ENCODE measurements at places on chromosomes 16 and 17. TPM values are rescaled to one million over a fixed set of nuclear protein-coding genes. Genes with fewer than 3 reads are reported as not detected.

- no peak overlapping the region for H3K27ac ChIP-seq
- no peak for DNase-seq
- H3K4me1 ChIP-seq: peaks cover 44% of the 10 kb centered on the region
- no peaks in the 10 kb centered on the region for H3K36me3 ChIP-seq
- no peaks in the 10 kb centered on the region for H3K27me3 ChIP-seq
These were observed 41.5 kb downstream of the LDHD start for GRCh38 chr16:75074920-75075687.

DNA sequence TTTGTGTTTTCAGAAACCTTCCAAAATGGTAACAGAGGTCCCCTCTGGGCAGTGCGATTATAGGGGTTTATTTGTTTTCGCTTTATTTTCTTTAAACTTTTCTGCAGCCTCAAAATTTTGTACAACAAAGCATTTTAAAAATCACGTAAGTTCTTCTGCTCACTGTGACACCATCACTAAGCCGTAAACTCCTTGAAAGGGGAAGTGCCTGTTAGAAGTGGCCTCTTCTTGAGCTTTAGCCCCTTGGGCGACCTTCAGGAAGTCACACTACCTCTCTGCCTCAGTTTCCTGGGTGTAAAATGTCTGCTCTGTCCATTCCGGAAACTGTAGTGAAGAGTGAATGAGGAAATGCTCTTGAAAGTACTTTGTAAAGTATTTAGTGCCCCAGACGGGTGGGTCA lies 26.6 kb downstream of the ARHGAP27 start:
- H3K4me3 ChIP-seq: no peak overlapping the region
- H3K4me1 ChIP-seq: peaks cover 10% of the 10 kb centered on the region
- peaks cover 51% of the 10 kb centered on the region for H3K36me3 ChIP-seq
- H3K27me3 ChIP-seq: no peaks in the 10 kb centered on the region
- no peak for DNase-seq
- no peak overlapping the region for H3K27ac ChIP-seq

DNA sequence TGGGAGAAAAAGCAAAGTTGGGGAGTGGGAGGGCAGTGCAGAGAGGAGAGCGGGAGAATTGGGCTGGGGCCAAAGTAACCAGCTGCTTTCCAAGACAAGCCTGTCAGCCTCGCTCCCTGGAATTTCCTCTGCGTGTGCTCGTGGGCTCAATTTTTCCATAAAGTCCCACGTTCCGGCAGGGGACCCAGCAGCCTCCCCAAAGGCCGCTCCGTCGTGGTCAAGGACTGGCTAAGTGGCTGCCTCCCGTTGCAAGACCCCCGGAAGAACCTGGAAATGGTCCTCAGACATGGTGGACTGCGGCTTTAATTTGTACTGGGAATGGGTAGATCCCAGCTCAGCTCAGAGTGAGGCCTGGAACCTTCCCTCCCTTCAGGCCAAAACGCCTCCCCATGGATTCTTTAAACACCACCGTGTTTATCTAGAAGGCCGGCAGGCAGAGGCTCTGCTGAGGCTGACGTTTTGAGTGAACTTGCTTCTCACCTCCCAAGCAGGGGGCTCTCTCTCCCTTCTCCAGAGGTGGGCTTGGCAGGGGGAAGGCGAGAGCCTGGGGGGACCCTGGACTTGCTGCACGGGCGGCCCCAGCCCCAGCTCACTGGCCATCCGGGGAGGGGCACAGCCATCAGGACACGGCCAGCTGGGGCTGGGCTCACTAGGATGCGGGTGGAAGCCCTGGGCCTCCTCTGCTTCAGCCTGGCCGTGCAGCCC lies 190.0 kb downstream of the C16orf95 start:
- DNase-seq: peak; percentile 41
- H3K27ac ChIP-seq: no peak overlapping the region
- H3K36me3 ChIP-seq: no peaks in the 10 kb centered on the region
- peaks cover 67% of the 10 kb centered on the region for H3K27me3 ChIP-seq
- peaks cover 4% of the 10 kb centered on the region for H3K4me1 ChIP-seq
- peak overlapping the region; percentile 7 for H3K4me3 ChIP-seq

GRCh38 chr17:59872351-59872750 lies 20.4 kb downstream of the TUBD1 start:
- no peak for DNase-seq
- H3K36me3 ChIP-seq: no peaks in the 10 kb centered on the region
- H3K4me3 ChIP-seq: no peak overlapping the region
- H3K4me1 ChIP-seq: no peaks in the 10 kb centered on the region

DNA sequence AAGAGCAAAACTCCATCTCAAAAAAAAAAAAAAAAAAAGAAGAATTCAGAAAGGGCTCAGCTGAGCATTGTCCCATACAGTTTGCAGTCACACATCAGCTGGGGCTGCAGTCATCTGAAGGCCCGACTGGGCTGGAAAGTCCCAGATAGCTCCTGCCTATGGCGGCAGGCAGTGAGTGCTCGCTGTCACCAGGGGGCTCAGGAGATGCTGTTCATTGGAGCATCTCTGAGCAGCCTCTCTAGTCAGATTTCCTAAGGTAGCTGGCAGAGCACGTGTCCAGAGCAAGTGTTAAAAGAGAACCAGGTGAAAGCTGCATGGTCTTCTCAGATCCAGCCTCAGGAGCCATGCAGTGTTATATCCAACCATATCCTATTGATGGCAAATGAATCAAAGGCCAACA lies 75.8 kb downstream of the WSCD1 start:
- H3K27me3 ChIP-seq: no peaks in the 10 kb centered on the region
- H3K4me3 ChIP-seq: no peak overlapping the region
- no peaks in the 10 kb centered on the region for H3K4me1 ChIP-seq
- H3K36me3 ChIP-seq: no peaks in the 10 kb centered on the region

DNA sequence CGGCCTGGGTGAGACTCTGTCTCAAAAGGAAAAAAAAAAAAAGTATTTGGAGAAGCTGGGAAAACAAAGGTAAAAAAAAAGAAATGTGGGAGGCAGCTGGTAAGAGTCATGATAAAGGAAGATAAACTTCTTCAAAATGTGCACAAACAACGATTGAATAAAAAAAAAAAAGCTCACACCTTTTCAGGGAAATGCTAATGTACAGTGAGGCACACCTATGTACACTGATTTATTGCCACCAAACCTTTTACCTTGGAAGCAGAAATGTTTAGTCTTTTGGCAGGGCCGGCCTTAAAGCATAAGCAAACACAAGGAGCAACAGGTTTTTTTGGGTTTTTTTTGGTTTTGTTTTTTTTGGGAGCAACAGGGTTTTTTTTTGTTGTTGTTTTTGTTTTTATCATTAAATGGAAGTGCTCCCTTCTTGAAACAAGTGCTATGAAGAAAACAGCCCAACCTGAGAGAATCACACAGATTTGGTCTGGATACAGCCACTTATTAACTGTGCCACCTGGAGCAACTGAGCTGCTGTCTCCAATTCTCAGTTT lies 29.8 kb upstream of the KCNJ2 start:
- H3K27ac ChIP-seq: no peak overlapping the region
- DNase-seq: no peak
- H3K36me3 ChIP-seq: no peaks in the 10 kb centered on the region
- H3K4me3 ChIP-seq: no peak overlapping the region
- H3K4me1 ChIP-seq: peaks cover 24% of the 10 kb centered on the region

- H3K27me3 ChIP-seq: peaks cover 37% of the 10 kb centered on the region
- H3K4me1 ChIP-seq: no peaks in the 10 kb centered on the region
- no peak for DNase-seq
- H3K36me3 ChIP-seq: no peaks in the 10 kb centered on the region
- no peak overlapping the region for H3K4me3 ChIP-seq
- no peak overlapping the region for H3K27ac ChIP-seq
These were observed 103.1 kb downstream of the SOX9 start for GRCh38 chr17:72223866-72224291.

DNA sequence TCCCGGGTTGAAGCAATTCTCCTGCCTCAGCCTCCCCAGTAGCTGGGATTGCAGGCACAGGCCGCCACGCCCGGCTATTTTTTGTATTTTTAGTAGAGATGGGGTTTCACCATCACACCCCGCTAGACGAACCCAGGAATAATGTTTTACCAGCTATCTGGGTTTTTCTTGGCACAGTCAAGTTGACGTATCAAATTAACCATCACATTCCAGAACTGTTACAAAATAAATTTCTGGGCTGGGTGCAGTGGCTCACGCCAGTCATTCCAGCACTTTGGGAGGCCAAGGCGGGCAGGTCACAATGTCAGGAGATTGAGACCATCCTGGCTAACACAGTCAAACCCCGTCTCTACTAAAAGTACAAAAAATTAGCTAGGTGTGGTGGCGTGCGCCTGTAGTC lies 501.2 kb downstream of the SHISA9 start:
- DNase-seq: no peak
- no peaks in the 10 kb centered on the region for H3K4me1 ChIP-seq
- H3K4me3 ChIP-seq: no peak overlapping the region
- H3K27ac ChIP-seq: no peak overlapping the region
- H3K36me3 ChIP-seq: no peaks in the 10 kb centered on the region
- H3K27me3 ChIP-seq: no peaks in the 10 kb centered on the region

TP53TG3 gene
- not detected for total RNA-seq

MMP25 gene
- total RNA-seq: 0.72 TPM

GRCh38 chr16:18827890-18828289 lies 26.5 kb upstream of the ARL6IP1 start:
- H3K36me3 ChIP-seq: peaks cover 63% of the 10 kb centered on the region
- no peak for DNase-seq
- no peak overlapping the region for H3K4me3 ChIP-seq
- H3K4me1 ChIP-seq: no peaks in the 10 kb centered on the region
- H3K27me3 ChIP-seq: no peaks in the 10 kb centered on the region
- H3K27ac ChIP-seq: no peak overlapping the region

GNGT2 gene
- total RNA-seq: 0.54 TPM

PLK1 gene
- total RNA-seq: 0.66 TPM

GRCh38 chr17:58327363-58328194 lies 1.0 kb downstream of the TSPOAP1 start:
- DNase-seq: no peak
- H3K27me3 ChIP-seq: peaks cover 78% of the 10 kb centered on the region
- no peaks in the 10 kb centered on the region for H3K36me3 ChIP-seq
- H3K4me3 ChIP-seq: no peak overlapping the region

CDH8 gene
- total RNA-seq: 0.21 TPM

- H3K27me3 ChIP-seq: no peaks in the 10 kb centered on the region
- H3K4me3 ChIP-seq: peak within 1 kb of the TSS; percentile 89
- peaks cover 51% of the 10 kb centered on the region for H3K36me3 ChIP-seq
- DNase-seq: peak; percentile 89
These were observed at the start of the genes TIGD7 and ZNF75A for GRCh38 chr16:3305109-3306068. TSS of gene TIGD7 (minus strand) at chr16:3305430. CDS start at chr16:3300614, 4,816 bp downstream. TSS of gene ZNF75A (plus strand) at chr16:3305497. CDS start at chr16:3308429, 2,932 bp downstream.

GRCh38 chr17:62601471-62601870 lies 26.0 kb upstream of the MRC2 start:
- H3K36me3 ChIP-seq: peaks cover 93% of the 10 kb centered on the region
- H3K27me3 ChIP-seq: no peaks in the 10 kb centered on the region
- H3K4me3 ChIP-seq: no peak overlapping the region
- no peak for DNase-seq
- H3K27ac ChIP-seq: peak overlapping the region; percentile 21
- H3K4me1 ChIP-seq: no peaks in the 10 kb centered on the region

GRCh38 chr16:4691666-4692412 lies 1.5 kb upstream of the NUDT16L1 start:
- H3K27me3 ChIP-seq: no peaks in the 10 kb centered on the region
- H3K36me3 ChIP-seq: peaks cover 43% of the 10 kb centered on the region
- H3K4me1 ChIP-seq: peaks cover 13% of the 10 kb centered on the region
- H3K27ac ChIP-seq: no peak overlapping the region

DNA sequence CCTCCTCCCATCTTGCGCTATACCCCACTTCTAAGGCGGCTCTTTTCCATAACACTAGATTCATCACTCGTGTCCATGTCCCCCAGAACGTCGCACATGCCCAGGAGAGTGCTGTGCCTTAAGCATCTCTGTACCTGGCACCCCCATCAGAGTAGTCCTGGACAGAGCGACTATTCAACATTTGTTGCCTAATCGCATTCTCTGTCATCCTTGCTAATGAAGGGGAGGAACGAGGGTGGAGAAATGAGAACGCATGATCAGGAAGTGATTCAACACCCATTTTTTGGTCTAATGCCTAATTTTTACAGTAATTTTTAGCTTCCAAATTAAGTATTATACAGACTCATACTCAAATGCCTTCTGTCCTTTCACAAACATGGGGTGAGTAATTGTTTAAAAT lies 53.2 kb downstream of the SLC39A11 start:
- H3K27me3 ChIP-seq: no peaks in the 10 kb centered on the region
- H3K4me1 ChIP-seq: peaks cover 10% of the 10 kb centered on the region
- no peak overlapping the region for H3K4me3 ChIP-seq
- H3K36me3 ChIP-seq: no peaks in the 10 kb centered on the region
- H3K27ac ChIP-seq: no peak overlapping the region
- DNase-seq: no peak

GRCh38 chr17:64017381-64017980 lies 3.0 kb downstream of the ICAM2 start:
- H3K36me3 ChIP-seq: no peaks in the 10 kb centered on the region
- H3K4me3 ChIP-seq: peak overlapping the region; percentile 58
- peaks cover 65% of the 10 kb centered on the region for H3K4me1 ChIP-seq
- H3K27me3 ChIP-seq: no peaks in the 10 kb centered on the region
- no peak for DNase-seq
- H3K27ac ChIP-seq: peak overlapping the region; percentile 90

KRTAP4-9 gene
- not detected for total RNA-seq

DNA sequence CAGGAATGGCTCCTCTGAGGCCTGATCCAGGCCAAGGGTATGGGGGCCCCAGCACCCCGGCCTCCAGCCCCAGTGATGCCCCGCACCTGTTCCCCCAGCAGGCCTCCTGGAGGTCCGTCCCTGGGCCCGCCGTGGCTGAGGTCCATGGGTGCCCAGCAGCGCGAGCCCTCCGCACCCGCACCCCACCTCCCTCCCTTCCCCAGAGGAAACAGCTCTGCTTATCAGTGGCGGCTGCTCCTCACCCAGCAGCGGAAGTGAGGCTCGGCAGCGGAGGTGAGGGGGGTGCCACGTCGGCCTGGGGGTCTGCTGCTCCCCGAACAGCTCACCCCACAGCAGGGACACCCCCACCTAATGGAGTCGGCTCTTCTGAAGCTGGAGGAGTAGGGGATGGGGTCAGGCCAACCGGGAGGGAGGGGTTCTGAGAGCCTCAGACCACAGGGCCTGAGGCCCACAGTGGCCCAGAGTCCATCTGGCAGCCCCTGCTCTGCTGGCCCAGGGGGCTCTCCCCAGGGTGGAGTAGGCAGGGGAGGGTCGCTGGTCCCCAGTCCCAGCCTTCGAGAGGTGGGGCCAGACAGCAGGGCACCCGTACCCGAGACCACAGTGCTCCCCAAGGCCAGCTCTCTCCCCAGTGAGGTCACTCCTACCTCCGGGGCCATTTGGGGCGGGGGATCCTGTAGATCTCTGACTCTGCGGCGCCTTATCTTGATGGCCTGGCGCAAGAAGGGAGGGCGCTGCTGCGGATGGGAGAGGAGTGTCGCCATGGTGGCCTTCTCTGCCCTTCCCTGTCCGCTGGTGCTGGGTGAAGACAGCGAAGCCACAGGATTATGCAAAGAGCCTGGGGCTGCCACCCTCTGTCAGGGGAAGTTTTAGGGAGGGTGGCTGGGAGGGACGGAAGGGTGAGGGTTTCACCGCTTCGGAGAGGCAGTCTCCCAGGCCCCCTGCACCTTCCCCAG lies at the start of gene UNC13D:
Gene UNC13D, minus strand, starts transcription at position 828 of the 953 bp plus-strand sequence. Its CDS starts 67 bp downstream, at position 761.
- no peak for DNase-seq
- peak within 1 kb of the TSS; percentile 97 for H3K27ac ChIP-seq
- no peak within 1 kb of the TSS for H3K4me3 ChIP-seq
- H3K36me3 ChIP-seq: no peaks in the 10 kb centered on the region
- H3K4me1 ChIP-seq: peaks cover 53% of the 10 kb centered on the region

- H3K4me1 ChIP-seq: no peaks in the 10 kb centered on the region
- no peak overlapping the region for H3K27ac ChIP-seq
- no peaks in the 10 kb centered on the region for H3K27me3 ChIP-seq
- no peaks in the 10 kb centered on the region for H3K36me3 ChIP-seq
- no peak for DNase-seq
These were observed 8.5 kb downstream of the ST6GALNAC1 start for GRCh38 chr17:76635039-76635438.

KRTAP4-5 gene
- not detected for total RNA-seq

TMEM114 gene
- 0.37 TPM for total RNA-seq
